Renal cortex interstitium (tissue), 15 donors: ENCODE measurements at places on chromosomes 6 and 20. TPM values are rescaled to one million over a fixed set of nuclear protein-coding genes. Genes with fewer than 3 reads are reported as not detected.
A peak's percentile ranks its signal among the peaks of the same experiment; 100 is the strongest.

BEND3 gene
- 10.2 TPM for polyA plus RNA-seq

RNF39 gene
- 1.4 TPM for polyA plus RNA-seq

BTN3A1 gene
- 28.3 TPM for polyA plus RNA-seq

PROKR2 gene
- not detected for polyA plus RNA-seq

LPA gene
- 0.19 TPM for polyA plus RNA-seq

- DNase-seq: no peak
Measured at GRCh38 chr6:104537872-104538271, 321.8 kb downstream of the HACE1 start.

- no peak for DNase-seq
Measured at GRCh38 chr6:13383328-13384163, 55.2 kb upstream of the TBC1D7 start.

DNA sequence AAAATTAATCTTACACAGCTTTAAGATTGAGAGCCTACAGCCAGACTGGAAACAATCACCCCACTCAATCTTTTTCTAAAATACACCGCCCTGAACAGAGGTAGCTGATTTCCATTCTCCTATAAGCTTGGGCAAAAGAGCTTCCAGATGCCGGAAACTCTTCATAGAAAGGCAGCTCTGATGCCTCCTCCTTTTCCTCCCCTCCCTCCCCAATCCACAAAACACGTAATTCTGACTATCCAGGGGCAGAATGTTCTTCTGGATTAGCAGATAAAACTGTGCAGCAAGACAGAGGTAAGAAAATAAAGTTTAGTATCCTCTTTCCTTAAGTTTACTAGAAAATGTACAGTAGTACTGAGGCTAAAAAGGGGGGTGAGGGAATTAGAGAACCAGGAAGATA is 15.8 kb downstream of the ADNP start:
- DNase-seq: no peak

RHAG gene
- polyA plus RNA-seq: 0.88 TPM

HLA-DQB1 gene
- polyA plus RNA-seq: 6.9 TPM

DNA sequence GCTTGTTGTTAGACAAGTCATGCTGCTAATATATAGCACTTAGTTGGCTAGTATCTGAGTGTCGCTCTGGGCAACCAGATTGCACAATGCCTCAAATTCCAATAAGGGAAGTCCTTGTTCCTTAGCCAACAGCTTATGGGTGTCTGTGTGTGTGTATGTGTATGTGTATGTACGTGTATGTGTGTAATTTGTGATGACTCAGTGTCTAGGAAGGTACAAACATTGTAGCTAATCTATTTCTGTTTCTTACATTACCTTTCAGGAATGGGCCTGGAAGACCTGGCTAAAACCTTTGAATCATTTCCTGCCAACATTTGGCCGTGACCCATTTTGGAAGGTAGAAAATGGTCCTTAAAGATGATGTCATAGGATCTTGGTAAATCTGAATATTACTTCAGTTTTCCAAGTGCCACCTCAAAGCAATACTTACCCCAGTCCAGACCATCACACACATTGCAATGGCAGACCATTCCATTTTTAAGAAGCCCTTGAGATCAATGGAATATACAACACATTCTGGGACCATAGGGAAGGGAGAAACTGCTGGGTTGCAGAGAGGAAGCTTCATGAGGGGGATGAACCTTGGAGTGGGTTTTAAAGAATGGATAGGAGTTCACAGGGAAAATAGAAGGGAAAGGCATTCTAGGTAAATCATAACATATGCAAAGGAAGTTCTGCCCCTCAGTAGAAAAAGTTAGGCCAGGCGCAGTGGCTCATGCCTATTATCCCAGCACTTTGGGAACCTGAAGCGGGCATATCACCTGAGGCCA is 25.1 kb downstream of the NEDD9 start:
- DNase-seq: no peak

CARMIL1 gene
- polyA plus RNA-seq: 120 TPM

JAG1 gene
- polyA plus RNA-seq: 169 TPM

DNA sequence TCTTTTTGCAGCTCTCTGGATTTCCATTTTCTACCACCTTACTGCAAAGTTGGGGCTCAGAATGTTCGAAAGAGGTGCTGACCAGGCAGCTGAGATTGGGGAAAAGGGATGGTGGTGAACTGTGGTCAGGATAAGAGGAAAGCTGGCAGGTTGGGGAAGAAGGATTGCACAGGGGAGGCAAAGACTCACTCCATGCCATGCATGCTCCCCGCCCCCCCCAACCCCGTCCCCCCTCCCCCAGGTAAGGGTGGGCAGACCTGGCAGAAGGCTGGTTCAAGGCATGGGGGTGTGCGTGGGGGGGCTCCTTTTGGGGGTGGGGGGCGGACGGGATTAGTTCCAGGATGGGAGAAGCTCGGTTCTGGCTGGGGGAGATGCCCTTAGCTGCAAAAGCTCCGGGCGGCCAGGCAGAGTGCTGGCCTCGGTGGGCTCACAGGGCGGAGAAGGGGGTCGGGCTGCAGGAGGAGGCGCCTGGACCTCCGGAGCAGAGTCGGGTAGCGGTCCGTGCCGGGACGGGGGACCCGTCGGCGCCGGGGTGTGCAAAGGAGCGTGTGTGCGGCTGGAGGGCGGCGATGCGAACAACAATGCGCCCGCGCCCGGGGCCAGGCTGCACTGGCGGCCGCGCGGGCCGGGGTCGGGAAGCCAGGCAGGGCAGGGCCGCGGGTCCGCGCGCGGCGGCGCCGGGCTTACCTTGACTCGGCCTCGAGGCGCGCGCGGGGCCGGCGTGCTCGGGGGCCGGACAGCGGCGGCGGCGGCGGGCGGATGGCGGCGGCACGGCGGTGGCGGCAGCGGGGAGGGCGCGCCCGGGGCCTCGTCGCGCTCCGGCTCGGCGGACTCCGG is 880 bp downstream of the ADNP start:
- DNase-seq: peak; percentile 10

DNA sequence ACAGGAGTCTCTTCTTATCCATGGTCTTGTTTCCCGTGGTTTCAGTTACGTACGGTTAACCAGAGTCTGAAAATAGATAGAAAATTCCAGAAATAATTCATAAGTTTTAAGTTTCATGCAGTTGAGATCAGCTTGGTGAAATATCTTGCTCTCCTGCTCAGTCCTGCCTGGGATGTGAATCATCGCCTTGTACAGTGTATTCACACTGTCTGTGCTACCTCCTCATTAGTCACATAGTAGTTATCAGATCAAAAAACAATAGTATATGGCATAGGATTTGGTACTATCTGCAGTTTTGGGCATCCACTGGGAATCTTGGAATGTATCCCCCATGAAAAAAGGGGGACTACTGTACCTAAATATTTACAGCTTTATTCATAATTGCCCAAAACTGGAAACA is 22.7 kb upstream of the MOCS1 start:
- no peak for DNase-seq

GRCh38 chr6:46490425-46491200 is 636 bp downstream of the RCAN2 start:
- DNase-seq: peak; percentile 42

DNA sequence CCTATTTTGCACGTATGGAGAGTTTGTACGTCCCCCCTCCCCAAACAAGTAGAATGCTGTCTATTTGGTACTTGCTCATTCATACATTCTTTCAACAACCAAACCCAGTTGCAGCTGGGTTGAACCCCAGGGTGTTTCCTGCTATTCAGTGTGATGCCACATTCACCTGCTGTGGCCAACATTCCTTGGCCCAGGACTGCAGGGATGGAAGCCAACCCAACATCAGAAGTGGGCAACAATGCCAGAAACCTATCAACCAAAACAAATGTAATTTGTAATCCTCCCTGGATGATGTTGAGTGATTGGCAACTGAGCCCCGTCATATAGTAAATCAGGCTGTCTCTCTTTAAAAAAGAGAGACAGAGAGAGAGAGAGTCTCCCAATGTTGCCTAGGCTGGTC is 8.9 kb downstream of the NT5E start:
- no peak for DNase-seq

DNA sequence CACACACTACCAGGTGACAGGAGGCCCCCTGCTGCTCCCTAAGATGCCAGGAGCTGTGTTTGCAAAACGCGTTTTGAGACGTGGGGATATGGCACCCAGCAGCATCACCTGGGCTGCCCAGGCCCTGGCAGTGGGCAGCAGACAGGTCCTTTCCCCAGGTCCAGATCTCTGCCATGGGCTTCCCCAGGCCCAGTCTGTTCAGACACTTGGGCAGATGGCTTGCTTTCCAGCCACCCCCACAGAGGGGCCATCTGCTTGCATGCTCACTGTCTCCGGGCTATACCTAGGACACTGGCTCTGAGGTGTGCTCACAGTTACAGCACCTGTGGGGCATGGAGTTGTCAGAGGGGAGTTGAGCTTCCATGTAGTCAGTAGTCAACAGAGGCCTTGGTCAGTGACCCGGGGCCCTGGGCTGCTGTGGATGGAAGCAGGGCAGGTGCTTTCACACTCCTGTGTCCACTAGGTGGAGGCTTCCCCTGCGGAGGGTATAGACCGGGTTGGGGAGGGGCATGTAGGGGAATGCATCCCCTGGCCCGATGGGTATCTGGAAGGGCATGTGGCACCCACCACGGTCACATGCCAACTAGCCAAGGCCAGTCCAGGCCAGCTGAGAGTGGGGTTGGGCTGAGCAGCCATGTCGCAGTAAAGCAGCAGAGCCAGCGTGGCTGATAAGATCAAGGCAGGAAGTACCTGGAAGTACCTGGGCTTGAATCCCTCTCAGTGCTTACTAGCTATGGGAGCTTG is 185.4 kb upstream of the SLC24A3 start:
- DNase-seq: no peak

GSTA2 gene
- polyA plus RNA-seq: 0.43 TPM

BTNL2 gene
- 1.0 TPM for polyA plus RNA-seq

GRCh38 chr6:135830452-135830881 is 21.0 kb upstream of the PDE7B start:
- no peak for DNase-seq

DNA sequence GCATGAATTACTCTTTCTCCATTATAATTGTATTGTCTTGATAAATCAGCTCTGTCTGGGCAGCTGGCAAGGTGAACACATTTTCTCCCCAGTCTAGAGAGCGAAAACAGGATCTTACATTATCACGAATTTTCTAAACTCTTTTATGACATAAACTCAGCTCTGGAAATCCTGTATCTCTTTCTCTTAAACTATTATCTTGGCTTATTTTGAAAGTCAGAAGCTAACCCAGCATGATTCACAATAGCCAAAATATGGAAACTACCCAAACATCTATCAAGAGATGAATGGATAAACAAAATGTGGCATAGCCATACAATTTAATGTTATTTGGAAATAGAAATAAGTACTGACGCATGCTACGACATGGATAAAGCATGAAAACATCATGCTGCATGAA is 25.9 kb upstream of the AGPAT4 start:
- DNase-seq: no peak

GRCh38 chr6:33898771-33899170 is 95.0 kb upstream of the MLN start:
- no peak for DNase-seq

- DNase-seq: no peak
Measured at GRCh38 chr20:22180244-22180643, 404.1 kb downstream of the FOXA2 start.

DNA sequence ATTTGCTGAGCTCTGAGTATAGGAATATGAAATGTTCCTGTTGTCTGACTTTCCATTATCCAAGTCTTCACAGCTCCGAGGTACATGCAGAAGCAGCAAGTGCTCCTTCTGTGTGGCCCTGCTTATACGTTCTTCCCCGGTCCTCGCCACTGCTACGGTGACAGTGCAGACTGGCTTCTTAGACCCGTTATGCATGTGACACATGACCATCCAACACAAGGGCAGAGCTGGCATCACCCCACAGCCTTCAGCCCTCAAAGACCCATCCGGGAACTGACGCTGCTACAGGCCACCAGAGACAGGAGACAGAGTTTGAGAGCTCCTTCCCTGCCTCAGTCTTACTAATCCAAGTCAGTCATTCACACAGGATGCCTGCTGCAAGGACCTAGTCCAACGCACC is 70.4 kb downstream of the TRAM2 start:
- DNase-seq: no peak

SNRPB gene
- 140 TPM for polyA plus RNA-seq

DNA sequence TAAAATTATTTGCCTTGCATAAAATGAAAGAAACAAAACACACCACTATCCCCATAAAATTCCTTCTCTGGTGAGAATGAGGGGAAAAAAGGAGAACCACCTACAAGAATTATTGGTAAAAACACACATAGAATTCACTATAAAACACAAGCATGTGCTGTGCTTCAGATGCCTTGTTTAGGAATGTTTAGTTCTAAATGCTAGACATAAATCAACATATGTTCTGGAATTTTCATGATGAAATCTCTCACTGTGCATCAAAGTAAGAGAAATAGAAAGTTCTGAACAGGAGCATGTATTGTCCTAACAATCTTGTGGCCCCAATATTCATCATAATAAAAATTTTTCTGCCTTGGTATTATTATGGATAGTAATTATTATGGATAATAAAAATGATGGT is 111.0 kb downstream of the PLCB4 start:
- no peak for DNase-seq

- no peak for DNase-seq
Measured at GRCh38 chr20:61253640-61254511, 1.8 kb downstream of the CDH4 start.
